Activated CD4-positive, alpha-beta memory T cell treated with anti-CD3 and anti-CD28 coated beads for 36 hours (primary cell): ENCODE measurements at places on chromosomes 2 and 18. TPM values are rescaled to one million over a fixed set of nuclear protein-coding genes. Genes with fewer than 3 reads are reported as not detected.

DNA sequence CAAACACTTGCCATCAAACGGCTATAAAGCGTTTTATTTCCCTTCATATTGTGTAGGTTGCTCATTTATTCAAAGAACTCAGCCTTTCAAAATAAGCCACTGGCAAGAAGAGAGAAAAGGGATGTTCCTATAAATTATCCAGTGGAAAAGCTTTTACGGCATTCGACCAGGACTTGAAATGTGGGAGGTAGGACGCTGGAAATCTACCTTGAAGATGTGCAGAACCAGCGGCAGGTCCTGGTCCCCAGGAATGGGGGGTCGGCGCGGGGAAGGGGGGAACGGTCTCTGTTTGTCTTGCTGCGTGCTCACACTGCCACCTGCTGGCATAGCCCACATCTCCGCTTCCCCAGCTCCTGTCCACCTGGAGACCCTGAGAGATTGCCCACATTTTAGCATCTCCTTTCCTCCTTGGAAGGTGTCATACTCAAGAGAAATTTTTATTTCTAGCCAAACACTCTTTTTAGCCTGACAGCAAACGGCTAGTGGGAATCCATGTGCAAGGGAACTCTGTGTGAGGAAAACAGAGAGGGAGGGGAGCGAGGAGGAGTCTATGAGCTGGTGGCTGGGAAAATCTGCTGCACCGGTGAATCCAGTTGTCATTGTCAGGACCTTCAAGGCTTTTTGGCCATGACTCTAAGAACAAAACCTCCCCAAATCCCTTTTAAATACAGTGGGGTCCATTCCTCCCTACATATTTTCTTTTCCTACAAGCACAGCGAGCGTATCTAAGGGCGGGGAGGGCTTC, 349.0 kb upstream of the PKDCC start:
- no peak overlapping the region for H3K27ac ChIP-seq
- peak; percentile 12 for DNase-seq
- no peaks in the 10 kb centered on the region for H3K36me3 ChIP-seq
- H3K4me3 ChIP-seq: no peak overlapping the region

SIX3 gene
- not detected for total RNA-seq

DNA sequence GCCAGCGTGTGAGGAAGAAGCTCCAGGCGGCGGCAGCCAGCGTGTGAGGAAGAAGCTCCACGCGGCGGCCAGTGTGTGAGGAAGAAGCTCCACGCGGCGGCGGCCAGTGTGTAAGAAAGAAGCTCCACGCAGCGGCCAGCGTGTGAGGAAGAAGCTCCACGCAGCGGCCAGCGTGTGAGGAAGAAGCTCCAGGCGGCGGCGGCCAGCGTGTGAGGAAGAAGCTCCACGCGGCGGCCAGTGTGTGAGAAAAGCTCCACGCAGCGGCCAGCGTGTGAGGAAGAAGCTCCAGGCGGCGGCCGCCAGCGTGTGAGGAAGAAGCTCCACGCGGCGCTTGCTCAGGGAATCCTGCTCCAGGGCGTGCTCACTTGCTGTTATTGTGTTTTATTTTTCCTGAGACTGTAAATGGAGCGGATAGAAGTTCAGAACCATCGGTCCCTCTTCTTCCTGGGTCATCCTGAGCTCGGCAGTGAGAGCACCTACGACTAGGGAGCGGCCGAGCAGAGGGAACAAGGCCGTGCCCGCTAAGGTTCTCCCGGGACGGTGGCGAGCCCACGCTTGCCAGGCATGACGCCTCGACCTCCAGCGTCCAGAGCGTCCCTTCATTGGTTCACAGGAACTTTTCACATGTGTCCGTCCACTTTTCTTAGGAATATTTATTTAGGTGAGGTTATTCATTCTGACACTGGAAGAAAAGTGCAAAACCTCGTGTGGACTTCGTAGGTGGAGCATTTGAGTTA, 94.2 kb downstream of the TMEM18 start:
- H3K4me3 ChIP-seq: no peak overlapping the region
- H3K27me3 ChIP-seq: peaks cover 7% of the 10 kb centered on the region
- H3K27ac ChIP-seq: no peak overlapping the region
- no peak for DNase-seq
- H3K36me3 ChIP-seq: no peaks in the 10 kb centered on the region

DNA sequence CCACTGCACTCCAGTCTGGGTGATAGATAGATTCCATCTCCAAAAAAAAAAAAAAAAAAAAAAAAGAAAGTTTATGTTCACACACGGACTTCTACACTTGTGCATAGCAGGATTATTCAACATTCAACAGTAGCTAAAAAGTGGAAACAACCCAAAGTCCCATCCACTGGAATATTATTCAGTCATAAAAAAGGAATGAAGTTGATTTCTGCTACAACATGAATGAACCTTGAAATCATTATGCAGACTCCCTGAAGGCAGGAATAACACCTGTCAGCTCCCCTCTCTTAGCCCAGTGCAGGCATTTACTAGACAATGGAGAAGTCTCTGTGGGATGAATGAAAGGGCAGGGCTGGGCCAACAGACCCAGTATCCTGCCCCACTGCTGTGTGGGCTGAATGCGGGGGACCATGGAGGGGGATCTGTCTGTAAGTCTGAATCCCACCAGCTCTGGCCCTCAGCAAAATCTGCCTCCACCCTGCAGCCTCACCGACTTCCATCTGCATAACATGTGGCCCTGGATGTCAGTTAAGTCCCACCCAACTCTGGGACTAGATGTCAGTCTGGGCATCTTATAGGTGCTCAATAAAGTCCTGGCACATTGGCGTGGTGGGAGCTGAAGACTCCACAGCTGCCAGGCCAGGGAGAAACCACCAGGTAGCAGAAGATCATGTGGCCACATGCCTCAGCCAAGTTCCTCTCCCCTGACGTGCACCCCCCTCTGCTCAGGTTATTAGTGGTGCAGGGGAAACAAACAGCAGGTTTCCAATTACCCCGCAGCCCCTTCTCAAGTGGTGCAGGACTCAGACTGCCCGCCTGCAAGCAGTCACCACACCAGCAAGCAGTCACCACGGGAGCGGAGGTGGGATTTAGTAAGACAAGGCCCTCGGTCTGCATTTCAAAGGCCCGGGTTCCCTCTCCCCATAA, 8.9 kb downstream of the ZFP36L2 start:
- peaks cover 17% of the 10 kb centered on the region for H3K36me3 ChIP-seq
- no peaks in the 10 kb centered on the region for H3K27me3 ChIP-seq
- peak overlapping the region; percentile 95 for H3K27ac ChIP-seq
- DNase-seq: no peak
- H3K4me3 ChIP-seq: no peak overlapping the region
- peaks cover 44% of the 10 kb centered on the region for H3K4me1 ChIP-seq

GRCh38 chr18:35619464-35619863, 37.9 kb downstream of the GALNT1 start:
- H3K4me3 ChIP-seq: no peak overlapping the region
- no peaks in the 10 kb centered on the region for H3K27me3 ChIP-seq

DOK6 gene
- not detected for total RNA-seq

DNA sequence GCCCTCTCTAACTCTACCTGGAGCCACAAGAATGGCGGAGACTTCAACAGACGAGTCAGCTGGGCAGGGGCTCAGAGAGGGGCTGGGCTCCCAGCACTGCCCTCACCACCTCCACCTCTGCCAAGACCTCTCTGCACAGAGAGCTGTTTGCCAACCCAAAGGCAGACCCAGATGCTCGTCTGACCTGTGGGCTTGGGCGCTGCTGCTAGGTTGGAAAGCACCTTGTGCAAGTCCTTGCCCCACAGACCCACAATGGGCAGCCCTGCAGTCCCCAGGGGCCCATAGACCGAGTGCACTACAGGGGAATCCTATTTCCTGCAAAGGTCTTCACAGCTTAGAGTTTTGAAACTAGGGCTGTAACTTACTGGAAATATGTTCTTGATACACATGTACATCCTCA, 13.3 kb downstream of the ACKR3 start:
- H3K27ac ChIP-seq: no peak overlapping the region
- H3K4me3 ChIP-seq: no peak overlapping the region
- DNase-seq: no peak
- H3K4me1 ChIP-seq: no peaks in the 10 kb centered on the region
- H3K36me3 ChIP-seq: peaks cover 16% of the 10 kb centered on the region
- H3K27me3 ChIP-seq: no peaks in the 10 kb centered on the region

TXNDC2 gene
- not detected for total RNA-seq

FOXI3 gene
- not detected for total RNA-seq

- H3K4me1 ChIP-seq: no peaks in the 10 kb centered on the region
- H3K27me3 ChIP-seq: peaks cover 12% of the 10 kb centered on the region
- H3K36me3 ChIP-seq: no peaks in the 10 kb centered on the region
- DNase-seq: no peak
- no peak overlapping the region for H3K4me3 ChIP-seq
Measured at GRCh38 chr18:79640875-79641274, 38.7 kb upstream of the CTDP1 start.

ITGAV gene
- total RNA-seq: 8.9 TPM

- H3K36me3 ChIP-seq: no peaks in the 10 kb centered on the region
- H3K4me1 ChIP-seq: no peaks in the 10 kb centered on the region
- H3K27ac ChIP-seq: no peak overlapping the region
Measured at GRCh38 chr2:180520206-180520605, 460.2 kb upstream of the UBE2E3 start.

DNA sequence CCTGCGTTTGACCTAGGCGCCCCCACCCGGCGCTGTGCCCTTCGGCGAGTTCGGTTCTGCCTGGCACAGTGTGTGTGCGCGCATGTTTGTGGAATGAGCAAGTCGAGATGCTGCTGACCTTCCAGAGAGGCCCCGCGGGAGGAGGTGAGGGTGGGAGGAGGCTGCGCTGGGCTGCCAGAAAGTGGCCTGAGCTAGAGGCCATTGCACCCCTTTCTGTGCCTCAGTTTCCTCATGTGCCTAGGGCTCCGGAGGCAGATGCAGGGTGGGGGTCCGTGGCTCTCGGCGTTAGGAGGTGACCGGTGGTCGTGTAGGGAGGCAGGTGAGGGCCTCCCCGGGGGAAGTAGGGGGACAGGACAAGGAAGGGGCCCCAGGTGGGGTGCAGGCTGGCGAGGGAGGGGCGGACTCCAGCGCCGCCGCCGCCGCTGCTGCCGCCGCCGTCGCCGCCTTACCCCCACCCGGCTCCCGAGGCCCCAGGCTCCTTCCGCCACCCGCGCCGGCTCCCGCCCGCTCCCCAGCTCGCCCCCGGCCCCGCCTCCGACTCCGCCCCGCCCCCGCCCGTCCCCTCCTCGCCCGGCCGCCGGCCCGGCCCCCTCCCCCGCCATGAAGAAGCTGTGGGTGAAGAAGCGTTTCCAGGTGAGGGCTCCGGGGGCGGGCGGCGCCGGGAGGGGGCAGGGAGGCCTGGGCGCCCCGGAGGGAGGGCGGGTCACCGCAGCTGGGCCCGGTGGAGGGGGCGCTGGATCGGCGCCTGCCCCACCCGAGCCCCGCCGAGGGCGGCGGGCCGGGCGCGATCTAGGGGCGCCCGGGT, 7.0 kb downstream of the SPEG start:
- DNase-seq: peak; percentile 60
- peaks cover 20% of the 10 kb centered on the region for H3K27me3 ChIP-seq
- no peak overlapping the region for H3K27ac ChIP-seq
- peak overlapping the region; percentile 63 for H3K4me3 ChIP-seq

TMEM198 gene
- total RNA-seq: 2.6 TPM

GRCh38 chr2:69962986-69963730, 1.7 kb upstream of the ASPRV1 start:
- H3K27me3 ChIP-seq: peaks cover 2% of the 10 kb centered on the region
- no peaks in the 10 kb centered on the region for H3K36me3 ChIP-seq
- no peak for DNase-seq
- no peak overlapping the region for H3K27ac ChIP-seq

XIRP2 gene
- not detected for total RNA-seq

DNA sequence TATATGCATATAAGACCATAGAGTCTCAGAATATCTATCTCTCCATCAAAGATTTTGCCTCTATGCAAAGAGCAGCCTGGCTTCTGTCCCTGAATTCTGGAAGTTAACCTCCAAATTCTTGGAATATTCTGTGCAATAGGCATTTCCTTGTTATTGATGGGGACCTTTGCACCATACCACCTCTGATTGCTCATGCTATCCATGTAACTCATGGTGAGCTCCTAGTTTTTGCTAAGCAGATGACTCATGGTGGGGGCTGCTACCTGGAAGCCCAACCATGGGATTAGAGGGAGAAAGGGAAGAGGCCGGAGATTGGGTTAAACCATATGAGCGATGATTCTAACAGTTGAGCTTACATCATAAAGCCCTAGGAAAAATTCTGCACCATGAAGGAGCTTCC, 310.2 kb upstream of the FIGN start:
- no peak overlapping the region for H3K27ac ChIP-seq
- no peak for DNase-seq
- no peaks in the 10 kb centered on the region for H3K27me3 ChIP-seq

GRCh38 chr2:207319316-207319715, 153.6 kb upstream of the KLF7 start:
- peaks cover 3% of the 10 kb centered on the region for H3K27me3 ChIP-seq
- DNase-seq: peak; percentile 36
- no peak overlapping the region for H3K27ac ChIP-seq
- no peak overlapping the region for H3K4me3 ChIP-seq
- H3K4me1 ChIP-seq: peaks cover 26% of the 10 kb centered on the region

GRCh38 chr2:204060841-204061240, 124.3 kb downstream of the ICOS start:
- H3K27ac ChIP-seq: no peak overlapping the region
- no peaks in the 10 kb centered on the region for H3K27me3 ChIP-seq
- H3K4me3 ChIP-seq: no peak overlapping the region
- H3K4me1 ChIP-seq: no peaks in the 10 kb centered on the region
- no peak for DNase-seq
- H3K36me3 ChIP-seq: no peaks in the 10 kb centered on the region

GRCh38 chr2:218039171-218039570, 29.9 kb upstream of the RUFY4 start:
- no peak overlapping the region for H3K4me3 ChIP-seq
- peaks cover 2% of the 10 kb centered on the region for H3K36me3 ChIP-seq
- DNase-seq: no peak
- H3K27ac ChIP-seq: no peak overlapping the region
- H3K27me3 ChIP-seq: peaks cover 7% of the 10 kb centered on the region

DNA sequence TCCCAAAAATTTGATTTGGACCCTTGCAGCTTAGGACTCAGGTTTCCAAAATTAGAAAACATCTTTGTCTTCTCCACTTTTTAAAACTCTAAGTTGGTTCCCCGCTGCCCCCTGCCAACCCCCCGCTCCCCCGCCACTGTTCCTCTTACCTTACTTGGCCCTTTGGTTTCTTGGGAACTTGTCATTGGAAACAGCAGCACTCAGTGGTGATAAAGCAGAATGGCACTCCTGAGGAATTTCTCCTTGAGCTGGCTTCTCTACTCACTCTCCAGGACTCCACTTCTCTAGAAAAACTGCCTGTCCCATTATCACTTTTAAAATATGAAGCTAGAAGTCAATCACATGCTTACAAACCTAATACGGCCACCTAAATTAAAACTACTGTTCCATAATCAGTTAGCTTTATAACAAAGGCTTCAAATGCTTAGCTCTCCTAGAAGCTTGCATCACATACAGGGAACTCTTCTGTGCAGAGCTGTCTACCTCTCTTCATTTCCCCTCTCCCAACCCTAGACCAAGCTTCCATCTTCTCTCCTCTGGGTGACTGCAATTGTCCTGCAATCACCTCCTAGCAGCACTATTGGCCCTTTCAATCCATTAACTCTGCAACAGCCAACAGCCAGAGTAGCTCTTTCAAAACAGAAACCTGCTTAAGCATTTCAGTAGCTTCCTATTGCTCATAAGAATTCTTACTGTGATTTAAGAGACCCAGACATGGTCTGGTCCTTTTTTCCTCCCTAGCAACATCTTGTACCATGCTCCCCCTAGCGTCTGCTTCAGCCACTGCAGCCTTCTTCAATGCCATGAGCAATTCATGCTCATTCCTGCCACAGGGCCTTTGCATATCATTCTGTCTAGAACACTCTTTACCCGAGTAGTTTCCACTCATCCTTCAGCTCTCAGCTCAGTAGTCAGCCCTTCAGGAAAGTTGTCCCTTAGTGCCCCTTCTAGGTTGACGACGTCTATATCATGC, 15.2 kb upstream of the PLEKHM3 start:
- peaks cover 4% of the 10 kb centered on the region for H3K4me1 ChIP-seq
- H3K36me3 ChIP-seq: no peaks in the 10 kb centered on the region
- DNase-seq: peak; percentile 88
- H3K27ac ChIP-seq: no peak overlapping the region
- H3K27me3 ChIP-seq: peaks cover 5% of the 10 kb centered on the region

FSHR gene
- not detected for total RNA-seq
